Activated CD8-positive, alpha-beta T cell treated with anti-CD3 and anti-CD28 coated beads, Interleukin-2, amount 10 ng/mL, durations not matched to agents 7 days and 5 days (primary cell): ENCODE measurements at places on chromosomes 16 and 17.
A peak's percentile ranks its signal among the peaks of the same experiment; 100 is the strongest.

DNA sequence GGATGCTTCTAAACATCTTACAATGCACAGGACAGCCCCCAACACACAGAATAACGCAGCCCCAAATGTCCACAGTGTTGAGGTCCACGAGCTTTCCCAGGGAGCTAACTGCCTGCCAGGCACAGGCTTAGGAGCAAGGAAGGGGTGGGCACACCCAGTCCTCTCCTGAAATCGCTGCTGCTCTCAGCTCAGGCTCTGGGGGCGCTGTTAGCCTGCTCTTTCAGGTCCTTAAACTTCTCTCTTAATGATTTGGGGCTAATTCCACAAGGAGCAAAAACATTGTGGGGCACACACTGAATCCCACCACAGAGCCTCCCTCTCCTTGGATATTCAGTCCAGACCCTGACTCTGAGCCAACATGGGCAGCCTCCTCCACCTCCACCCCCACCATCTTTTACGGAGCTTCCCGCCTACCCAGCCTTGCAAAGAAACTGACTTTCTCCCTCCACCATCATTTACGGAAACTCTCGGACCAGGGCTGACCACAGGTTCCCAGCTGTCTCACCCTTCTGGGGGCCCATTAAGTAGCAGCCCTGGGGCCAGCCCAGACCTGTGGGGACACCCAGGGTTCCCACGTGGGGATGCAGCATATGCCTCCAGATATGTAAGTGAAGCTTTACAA is 1.1 kb downstream of the CD300H start:
- DNase-seq, result peak; percentile 53

- DNase-seq, result no peak
Observed at GRCh38 chr16:6160303-6160702, 1062.7 kb upstream of the EEF2KMT start.

GRCh38 chr16:21986692-21987246 is 14.1 kb downstream of the PDZD9 start:
- no peak for DNase-seq

DNA sequence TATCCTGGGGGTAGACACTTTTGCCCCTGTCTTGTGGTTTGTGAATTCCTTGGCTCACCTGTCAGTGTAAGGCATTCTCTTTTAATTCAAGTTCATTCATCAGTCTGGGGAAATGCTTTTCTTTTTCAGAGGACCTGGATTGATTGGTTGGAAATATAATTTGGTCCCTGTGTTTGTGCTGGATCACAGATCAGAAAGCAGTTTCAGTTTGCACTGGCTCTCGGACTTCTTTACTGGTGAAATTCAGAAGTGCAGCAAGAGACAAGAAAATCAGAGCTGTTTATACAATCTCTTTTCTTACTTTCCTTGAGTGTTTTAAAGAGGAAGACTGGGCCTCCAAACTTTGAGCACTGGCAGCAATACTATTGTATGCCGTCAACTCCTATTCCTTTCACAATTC is 161.8 kb upstream of the KCNJ16 start:
- DNase-seq, result no peak

DNA sequence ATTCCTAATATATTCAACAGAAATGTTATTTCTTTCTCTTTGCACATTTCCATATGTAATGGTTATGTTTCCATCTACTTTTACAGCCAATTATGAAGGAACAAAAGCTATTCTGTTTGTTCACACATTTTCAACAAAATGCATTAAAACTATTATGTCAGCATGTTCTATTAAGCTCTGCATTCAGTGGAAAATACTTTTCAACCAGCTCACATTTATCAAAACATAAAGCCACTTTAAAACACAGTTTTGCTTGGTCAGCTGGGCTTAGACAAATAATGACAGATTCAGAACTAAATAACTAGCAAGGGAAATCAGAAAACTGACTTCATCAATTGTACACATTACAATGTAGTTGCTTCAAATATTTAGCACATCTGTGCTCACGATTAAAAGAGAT is 6.9 kb downstream of the SALL1 start:
- DNase-seq, result no peak

DNA sequence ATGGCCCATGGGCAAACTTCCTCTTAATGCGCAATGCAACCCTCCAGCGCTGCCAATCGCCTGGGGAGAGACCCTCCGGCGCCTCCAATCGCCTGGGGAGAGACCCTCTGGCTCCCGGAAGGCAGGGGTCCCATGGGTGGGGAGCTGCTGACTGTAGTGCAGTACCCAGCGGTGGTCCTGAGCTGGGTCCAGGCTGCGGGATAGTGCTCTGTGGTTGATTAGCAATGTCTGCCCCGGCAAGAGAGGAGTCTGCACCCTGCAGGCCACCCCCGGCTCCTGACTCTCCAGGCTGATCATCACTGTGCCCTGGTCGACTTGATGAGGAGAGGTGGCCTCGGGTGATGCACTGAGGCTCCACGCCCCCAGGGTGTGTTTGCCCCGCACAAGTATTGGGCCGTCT is 44.6 kb upstream of the ZNF469 start:
- no peak for DNase-seq

DNA sequence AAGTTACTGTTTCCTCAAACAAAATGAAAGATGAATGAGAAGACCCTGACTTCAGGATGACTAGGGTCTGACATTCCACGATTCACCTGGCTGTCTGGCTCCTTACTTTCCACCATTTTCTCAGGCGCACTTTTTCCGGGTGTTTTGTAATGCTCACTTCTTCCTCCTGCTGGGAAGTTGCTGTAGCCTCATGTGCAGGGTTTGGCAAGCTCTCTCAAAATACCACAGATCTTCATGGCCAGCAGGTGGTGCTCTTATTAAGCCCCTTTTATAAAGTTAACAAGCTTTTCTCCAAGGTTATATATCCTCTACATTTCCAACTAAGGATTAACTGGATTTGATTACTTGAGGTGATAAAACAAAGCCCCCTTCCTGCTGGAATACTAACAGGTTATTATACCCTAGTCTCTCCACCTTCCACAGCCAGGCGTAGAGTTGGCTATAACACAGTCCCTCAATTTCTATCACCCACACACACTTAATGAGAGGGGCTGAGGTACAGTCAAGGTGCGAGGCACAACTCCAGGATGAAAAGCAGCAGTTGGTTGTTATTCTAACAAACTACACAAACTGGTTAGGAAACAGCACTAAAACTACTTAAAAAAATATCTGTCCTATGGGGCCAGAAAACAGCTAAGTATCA is 45.4 kb downstream of the STH start:
- peak; percentile 65 for DNase-seq

- no peak for DNase-seq
Observed at GRCh38 chr17:35142467-35142796, 329 bp upstream of the NLE1 start.

GRCh38 chr17:81601525-81602120 is 35.3 kb downstream of the NPLOC4 start:
- DNase-seq, result peak; percentile 69

DNA sequence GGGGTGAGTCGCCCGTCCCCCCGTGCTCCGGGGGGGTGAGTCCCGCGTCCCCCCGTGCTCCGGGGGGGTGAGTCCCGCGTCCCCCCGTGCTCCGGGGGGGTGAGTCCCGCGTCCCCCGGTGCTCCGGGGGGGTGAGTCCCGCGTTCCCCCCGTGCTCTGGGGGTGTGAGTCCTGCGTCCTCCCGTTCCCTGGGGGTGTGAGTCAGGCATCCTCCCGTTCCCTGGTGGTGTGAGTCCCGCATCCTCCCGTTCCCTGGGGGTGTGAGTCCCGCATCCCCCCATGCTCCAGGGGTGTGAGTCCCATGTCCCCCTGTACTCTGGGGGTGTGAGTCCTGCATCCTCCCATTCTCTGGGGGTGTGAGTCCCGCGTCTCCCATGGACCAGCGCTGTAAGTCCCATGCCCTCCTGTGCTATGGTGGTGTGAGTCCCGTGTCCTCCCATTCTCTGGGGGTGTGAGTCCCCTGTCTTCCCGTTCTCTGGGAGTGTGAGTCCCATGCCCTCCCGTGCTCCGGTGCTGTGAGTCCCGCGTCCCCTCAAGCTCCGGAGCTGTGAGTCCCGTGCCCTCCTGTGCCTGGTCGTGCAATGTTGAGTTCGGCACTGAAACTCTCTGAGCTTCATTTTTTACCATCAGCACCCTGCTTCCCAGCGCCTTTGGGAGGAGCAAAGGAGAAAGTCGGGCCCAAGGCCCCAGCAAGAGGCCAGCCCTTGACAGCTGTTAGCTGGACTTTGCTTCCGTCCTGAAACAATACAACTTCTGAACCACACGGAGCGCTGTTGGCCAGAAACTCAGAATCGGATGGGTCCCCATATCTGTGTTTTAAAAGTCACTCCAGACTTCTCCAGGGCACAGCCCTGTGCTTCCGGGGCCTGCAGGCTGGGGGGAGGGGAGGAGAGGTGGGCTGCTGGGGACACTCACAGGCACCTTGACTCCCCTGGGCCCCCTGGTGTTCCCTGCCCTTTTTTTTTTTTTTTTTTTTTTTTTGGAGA is 11.5 kb upstream of the ZC3H18 start:
- DNase-seq, result peak; percentile 46

- DNase-seq, result no peak
Observed at GRCh38 chr17:79798299-79799173, 1.7 kb upstream of the CBX8 start.

DNA sequence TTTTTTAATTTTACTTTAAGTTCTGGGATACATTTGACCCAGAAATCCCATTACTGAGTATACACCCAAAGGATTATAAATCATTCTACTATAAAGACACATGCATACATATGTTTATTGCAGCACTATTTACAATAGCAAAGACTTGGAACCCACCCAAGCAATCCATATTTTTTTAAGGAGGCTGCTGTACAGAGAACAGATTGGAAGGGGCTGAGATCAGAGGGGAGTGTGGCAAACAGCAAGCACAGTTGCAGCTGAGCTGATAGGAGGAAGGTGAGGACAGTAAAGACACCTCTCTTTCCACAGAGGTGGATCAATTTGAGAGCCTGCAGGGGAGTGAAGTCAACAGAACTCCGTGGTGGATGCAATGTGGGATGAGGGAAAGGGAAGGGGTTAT is 10.2 kb upstream of the TMEM238L start:
- DNase-seq, result no peak

- DNase-seq, result no peak
Observed at GRCh38 chr17:3037259-3037658, 26.1 kb downstream of the OR1D5 start.

- no peak for DNase-seq
Observed at GRCh38 chr16:66824006-66824405, 6.8 kb downstream of the NAE1 start.

- DNase-seq, result no peak
Observed at GRCh38 chr17:82524540-82524939, 5.0 kb downstream of the FOXK2 start.

GRCh38 chr16:59030923-59031485 is 296.9 kb upstream of the GOT2 start:
- no peak for DNase-seq

DNA sequence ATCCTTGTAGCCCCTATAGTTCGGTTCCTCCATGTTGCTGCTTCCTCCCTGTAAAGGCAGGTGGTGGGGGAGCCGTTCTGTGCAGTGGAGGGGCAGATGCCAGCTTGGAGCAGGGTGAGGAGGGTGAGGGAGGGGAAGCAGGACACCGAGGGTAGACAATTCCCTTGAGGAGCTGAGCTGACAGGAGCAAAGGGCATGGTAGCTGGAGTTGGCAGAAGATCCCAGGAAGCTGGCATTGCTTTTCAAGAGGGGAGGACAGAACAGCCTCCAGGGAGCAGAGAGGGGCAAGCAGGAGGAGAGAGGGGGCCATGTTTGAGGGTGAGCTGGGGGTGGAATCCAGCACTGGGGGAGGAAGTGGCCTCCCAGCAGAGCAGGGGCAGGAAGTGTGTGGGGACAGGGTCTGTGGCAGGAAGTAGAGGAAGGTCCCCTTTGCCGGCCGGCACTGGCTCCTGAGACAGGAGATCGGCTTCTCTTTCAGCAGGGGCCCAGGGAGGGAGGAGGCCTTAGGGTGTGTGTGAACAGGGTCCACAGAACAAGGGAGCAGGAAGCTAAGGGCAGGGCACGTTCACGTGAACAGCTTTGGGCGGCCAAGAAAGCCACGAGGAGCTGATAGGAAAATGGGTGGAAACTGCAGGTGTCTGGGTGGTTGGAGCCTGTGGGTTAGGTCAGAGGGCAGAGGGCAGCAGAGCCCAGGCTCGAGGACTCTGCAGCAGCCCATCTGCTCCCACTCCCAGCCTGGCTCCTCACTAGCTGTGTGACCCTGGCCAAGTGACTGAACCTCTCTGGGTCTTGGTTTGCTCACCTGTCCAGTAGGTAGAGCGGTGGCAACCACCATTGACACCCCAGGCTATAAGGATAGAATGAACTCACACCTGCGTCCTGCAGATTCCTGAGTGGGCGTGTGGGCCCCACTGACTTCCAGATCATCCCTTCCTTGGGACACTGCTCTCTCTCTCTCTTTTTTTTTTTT is 17.5 kb upstream of the SPNS2 start:
- DNase-seq, result peak; percentile 83

GRCh38 chr17:20313891-20314290 is 153.4 kb downstream of the LGALS9B start:
- DNase-seq, result no peak

- DNase-seq, result no peak
Observed at GRCh38 chr16:19781226-19781625, 63.2 kb downstream of the IQCK start.

- no peak for DNase-seq
Observed at GRCh38 chr17:48571024-48571818, 6.9 kb downstream of the HOXB4 start.

DNA sequence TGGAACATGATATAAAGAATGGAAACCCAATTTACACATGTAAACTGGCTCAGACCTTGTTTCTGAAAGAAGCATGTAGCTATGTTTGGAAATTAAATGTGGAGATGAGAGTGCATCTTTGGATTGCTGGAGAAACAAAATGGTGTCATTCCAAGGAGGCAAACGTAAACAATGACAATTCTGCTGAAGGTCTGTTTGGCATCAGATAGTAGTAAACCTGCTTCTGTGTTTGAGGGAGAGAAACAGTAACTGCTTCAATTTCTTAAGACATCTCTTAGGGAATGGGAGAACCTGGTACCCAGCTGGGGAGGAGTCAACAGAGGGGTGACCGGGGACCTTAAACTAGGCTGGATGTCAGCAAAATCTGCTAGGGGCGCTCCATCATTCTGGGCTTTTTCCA is 23.5 kb downstream of the GPRC5B start:
- DNase-seq, result no peak

GRCh38 chr16:1182950-1183907 is 30.3 kb downstream of the CACNA1H start:
- DNase-seq, result no peak

DNA sequence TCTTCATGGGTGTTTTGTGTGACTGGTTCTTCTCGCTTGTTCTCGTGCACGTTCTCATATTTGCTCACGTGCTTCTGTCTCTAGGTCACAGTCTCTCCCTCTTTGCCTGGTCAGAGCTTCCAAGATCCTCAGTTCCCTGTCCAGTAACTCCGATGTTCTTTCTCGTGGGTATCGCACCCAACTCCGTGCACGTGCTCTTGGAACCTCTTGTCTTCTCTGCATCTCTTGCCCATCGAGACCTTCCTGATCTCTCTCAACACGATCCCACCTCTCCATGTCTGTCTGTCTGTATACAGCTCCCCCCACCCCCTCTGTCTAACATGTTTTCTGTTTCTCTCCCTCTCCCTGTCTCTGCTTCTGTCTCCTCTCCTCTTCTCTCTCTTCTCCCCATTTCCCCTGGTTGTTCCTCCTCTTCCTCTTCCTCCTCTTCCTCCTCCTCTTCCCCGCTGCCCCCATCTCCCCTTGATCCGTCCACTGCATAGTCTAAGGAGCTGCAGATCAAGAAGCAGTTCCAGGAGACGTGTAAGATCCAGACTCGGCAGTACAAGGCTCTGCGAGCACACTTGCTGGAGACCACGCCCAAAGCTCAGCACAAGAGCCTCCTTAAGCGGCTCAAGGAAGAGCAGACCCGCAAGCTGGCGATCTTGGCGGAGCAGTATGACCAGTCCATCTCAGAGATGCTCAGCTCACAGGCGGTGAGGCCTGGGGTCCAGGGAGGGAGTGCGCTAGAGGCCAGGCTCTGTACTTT is 6.1 kb downstream of the HIRIP3 start:
- no peak for DNase-seq
